ENCODE measurements at places on chromosomes 11 and 22. TPM values are rescaled to one million over a fixed set of nuclear protein-coding genes. Genes with fewer than 3 reads are reported as not detected.

Gene MYEOV
- 2.6 TPM for total RNA-seq

Gene MRGPRG
- not detected for total RNA-seq

Gene VWA5A
- total RNA-seq, result 13.4 TPM

Gene CCDC88B
- total RNA-seq, result 12.0 TPM

Gene FGF19
- total RNA-seq, result not detected

Gene INSC
- total RNA-seq, result not detected

All from mesothelial cell of epicardium (in vitro differentiated cells).